Heart left ventricle (tissue), 16 donors: ENCODE measurements at places on chromosomes 2 and 18. TPM values are rescaled to one million over a fixed set of nuclear protein-coding genes. Genes with fewer than 3 reads are reported as not detected.

ALK gene
- 0.16 TPM for total RNA-seq

EFR3B gene
- total RNA-seq, result 5.5 TPM

ASB18 gene
- 4.3 TPM for total RNA-seq

EVA1A gene
- 1.00 TPM for total RNA-seq

PLGLB2 gene
- 0.71 TPM for total RNA-seq

SP140 gene
- total RNA-seq, result 0.46 TPM

EPHA4 gene
- total RNA-seq, result 34.0 TPM
